ENCODE measurements at places on chromosomes 1 and 21.
A peak's percentile ranks its signal among the peaks of the same experiment; 100 is the strongest.

GRCh38 chr1:89821322-89822108 lies 683 bp downstream of the LRRC8D start:
- DNase-seq = no peak

GRCh38 chr1:88730995-88731394 lies 46.9 kb downstream of the PKN2 start:
- DNase-seq = no peak

- DNase-seq = no peak
Observed at GRCh38 chr21:16076465-16076864, 346.7 kb downstream of the USP25 start.

DNA sequence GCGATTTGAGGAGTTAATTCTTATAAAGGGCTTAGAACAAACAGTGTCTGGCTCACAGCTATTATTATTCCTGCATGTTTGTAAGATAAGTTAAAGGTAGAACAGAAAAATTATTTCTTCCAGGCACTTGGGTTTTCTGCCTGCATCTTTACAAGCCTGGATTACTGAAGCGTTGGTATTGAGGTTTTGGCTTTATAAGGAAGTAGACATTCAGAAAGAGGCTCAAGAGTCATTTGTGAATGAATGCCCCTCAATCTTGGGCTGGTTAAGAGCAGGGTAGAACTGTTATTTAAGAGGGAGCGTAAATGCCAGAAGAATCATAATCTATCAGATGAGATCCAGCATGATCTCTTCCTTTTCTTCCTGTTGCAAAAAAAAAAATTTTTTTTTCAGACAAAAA lies 77.3 kb upstream of the ARID1A start:
- DNase-seq = no peak

DNA sequence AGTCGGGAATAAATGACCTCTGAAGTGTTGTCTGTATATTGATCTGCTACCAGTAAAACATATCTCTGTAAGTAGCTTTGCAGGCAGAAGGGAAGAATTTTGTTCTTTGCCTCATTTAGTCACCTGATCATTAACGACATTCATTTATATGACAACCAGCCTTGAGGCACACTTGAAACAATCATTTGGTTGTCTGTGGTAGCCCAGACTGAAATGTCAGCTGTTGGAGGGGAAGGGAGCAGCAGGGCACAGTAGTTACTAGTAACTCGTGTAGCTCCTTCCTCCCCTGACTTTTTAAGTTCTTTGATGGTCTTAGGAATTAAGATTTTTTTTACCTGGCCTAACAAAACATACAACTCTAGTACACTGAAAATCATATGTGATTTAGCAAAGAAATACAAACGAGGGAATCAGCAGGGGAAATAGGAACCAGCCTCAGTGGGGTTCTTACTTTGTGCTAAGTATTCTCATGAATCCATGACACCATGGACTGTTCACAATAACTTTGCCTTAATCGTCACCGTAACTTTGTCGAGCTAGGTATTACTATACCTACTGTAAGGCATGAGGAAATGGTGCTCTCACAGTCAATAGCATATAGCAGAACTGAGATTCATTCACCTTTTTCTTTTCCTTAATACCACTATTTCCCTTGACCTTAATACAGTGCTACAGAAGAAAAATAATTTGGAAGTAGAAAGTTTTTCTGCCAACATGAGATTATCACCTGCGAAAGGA lies 6.4 kb downstream of the IL12RB2 start:
- DNase-seq = no peak

GRCh38 chr1:201038186-201038876 lies 14.8 kb upstream of the KIF21B start:
- DNase-seq = no peak

DNA sequence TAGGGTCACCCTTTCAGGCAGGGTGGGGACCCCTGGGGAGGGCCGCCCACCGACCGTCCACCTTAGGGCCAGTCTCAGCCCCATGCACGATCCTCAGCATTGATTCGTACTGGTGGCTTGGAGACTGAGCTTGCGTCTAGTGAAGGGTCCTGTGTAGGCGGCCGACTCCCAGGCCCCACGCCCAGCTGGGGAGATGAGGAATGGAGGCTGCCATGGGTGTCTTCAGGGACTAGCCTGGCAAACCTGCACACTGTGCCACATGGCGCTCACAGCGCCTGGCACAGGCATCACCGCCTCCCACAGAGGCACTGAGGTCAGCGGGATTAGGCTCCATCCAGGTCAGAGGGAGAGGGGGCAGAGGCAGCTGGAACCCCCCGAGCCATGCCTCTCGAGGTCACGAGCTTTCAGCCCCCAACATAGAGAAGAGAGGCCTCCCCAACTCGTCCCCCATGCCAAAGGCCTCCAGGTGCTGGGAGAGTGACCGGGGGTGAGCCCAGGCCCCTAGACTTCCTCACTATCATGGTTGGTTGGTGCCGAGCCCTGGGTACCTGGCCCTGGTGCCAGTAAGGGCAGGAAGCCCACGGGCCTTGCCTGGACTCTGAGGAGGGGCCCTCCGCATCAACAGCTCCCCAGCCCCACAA lies 51.0 kb downstream of the SIK1 start:
- DNase-seq = no peak

GRCh38 chr1:172775606-172776005 lies 116.7 kb downstream of the FASLG start:
- no peak for DNase-seq

- no peak for DNase-seq
Observed at GRCh38 chr1:93433407-93433961, 14.4 kb upstream of the FNBP1L start.

GRCh38 chr1:87134625-87135328 lies 193.9 kb upstream of the LMO4 start:
- no peak for DNase-seq

GRCh38 chr1:207499573-207499972 lies 3.6 kb downstream of the CR1 start:
- DNase-seq = peak; percentile 78

GRCh38 chr1:29425631-29426030 lies 189.3 kb downstream of the PTPRU start:
- no peak for DNase-seq

DNA sequence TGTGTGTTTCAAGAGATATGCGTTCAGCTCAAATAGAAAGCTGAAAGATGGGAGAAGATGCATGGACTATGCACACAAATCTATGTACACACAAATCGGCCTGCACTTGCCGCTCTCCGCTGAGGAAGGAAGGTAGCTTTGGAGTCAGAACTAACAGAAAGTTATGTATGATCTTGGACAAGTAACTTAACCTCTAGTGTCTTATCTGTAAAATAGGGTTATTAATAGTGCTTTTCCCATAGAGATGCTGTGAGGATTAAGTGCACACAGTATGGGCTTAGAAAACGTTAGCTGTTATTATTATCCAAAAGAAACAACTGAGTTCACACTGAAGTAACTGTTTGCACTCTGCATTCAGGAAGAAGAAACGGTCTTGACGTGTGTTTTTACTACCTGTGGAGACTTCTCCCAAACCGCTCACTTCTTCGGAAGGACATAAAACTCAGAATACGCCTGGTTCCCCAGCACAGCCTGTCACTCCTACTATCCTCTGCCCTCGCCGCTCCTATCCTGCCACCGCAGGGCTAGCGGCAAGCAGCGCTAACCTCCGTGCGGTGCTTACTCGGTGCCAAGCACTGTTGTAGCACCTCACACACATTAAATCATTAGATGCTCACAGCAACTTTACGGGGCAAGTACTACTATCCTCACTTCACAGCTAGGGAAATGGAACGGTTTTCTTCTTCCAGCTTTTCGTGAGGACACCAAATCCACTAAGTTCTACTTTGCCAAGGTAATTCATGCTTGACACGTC lies 1.3 kb downstream of the TGFBR3 start:
- no peak for DNase-seq

DNA sequence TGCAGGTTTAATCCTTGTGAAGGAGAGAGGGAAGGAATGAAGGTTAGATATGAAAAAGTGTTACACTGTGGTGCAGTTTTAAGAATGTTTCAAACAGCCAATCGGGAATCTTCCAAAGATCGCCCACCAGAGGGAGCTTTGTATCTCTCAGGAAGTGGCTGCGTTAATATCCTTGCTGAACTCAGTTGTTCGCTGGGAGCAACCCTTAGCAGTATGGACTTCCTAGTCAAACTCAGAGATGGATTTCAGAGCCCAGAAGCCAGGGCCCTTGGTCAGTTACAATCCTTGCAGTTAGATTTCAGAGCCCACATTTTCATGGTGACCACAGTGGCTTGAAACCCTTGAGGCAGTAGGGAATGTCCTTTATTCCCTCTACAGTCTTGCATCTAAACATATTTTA lies 136.2 kb downstream of the NTNG1 start:
- DNase-seq = peak; percentile 58

GRCh38 chr1:91501523-91501851 lies 836 bp downstream of the CDC7 start:
- peak; percentile 35 for DNase-seq

DNA sequence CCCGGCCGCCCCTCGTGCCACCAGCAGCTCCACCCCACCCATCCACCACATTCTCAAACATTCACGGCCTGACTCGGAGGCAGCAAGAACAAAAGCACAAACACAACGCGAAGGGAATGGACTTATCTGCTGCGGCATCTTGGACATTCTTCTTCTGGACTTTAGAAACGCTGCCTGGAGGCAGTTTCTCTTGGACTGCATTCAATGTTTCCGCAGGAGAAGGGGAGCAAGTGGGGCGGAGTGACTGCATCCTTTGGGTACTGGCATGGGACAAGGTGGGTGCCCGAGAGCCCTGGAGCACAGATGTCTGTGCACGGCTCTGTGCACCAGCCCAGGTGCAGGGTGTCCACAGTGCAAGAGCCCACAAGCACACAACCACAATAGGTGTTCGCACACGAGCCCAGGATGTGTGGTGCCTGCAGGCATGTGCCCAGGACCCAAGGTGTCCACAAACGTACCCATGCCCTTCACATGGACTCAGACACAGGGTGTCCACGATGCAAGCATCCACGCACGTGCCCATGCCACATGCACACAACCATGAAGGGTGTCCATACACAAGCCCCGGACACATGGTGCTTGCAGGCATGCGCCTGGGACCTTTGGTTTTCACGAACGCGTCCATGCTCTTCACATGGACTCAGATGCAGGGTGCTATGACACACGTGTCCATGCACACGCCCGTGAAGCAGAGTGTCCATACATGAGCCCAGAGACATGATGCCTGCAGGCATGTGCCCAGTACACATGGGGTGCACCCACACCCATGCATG lies 53.6 kb downstream of the WNT9A start:
- no peak for DNase-seq

- DNase-seq = no peak
Observed at GRCh38 chr1:201501812-201502510, 5.0 kb downstream of the CSRP1 start.

DNA sequence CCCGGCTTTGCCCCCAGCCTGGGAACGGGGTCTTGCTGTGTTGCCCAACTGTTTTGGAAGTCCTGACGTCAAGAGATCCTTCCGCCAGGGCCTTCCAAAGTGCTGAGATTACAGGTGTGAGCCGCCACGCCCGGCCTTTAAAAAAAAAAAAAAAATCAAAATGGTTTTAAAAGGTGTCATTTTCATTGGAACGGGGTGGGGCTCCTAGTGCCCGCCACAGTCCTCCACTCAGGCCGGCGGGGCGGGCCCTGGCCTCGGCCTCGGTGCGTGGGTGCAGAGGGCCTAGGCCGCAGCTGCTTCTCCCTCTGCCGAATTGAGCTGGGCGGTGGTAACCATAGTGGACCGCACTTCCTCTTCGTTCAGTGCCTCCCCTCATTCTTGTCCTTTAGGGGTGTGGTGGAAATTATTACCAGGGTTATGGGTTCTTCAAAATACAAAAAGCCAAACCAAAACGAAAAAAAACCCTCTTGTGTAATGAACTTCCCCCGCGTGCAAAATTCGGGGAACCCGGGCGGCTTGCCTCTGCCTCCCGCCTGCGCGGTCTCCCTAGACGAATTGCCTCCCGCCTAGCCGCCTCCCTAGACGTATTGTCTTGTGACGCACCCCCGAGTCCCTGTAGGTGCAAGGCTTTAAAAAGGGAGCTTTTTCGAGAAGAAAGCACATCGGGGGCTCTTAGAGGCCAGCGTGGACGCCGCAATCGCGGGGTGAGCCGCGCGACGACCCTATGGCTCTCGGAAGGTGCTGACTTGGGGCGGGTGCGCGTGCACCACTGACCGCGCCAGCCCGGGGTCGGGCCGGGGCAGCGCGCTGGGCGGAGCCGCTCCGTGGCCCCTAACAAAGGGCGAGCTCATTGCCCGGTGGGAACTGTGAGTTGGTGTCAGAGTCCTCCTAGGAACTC lies 10.5 kb upstream of the SPEN start:
- DNase-seq = no peak

- no peak for DNase-seq
Observed at GRCh38 chr1:24890887-24891286, 39.2 kb downstream of the RUNX3 start.

DNA sequence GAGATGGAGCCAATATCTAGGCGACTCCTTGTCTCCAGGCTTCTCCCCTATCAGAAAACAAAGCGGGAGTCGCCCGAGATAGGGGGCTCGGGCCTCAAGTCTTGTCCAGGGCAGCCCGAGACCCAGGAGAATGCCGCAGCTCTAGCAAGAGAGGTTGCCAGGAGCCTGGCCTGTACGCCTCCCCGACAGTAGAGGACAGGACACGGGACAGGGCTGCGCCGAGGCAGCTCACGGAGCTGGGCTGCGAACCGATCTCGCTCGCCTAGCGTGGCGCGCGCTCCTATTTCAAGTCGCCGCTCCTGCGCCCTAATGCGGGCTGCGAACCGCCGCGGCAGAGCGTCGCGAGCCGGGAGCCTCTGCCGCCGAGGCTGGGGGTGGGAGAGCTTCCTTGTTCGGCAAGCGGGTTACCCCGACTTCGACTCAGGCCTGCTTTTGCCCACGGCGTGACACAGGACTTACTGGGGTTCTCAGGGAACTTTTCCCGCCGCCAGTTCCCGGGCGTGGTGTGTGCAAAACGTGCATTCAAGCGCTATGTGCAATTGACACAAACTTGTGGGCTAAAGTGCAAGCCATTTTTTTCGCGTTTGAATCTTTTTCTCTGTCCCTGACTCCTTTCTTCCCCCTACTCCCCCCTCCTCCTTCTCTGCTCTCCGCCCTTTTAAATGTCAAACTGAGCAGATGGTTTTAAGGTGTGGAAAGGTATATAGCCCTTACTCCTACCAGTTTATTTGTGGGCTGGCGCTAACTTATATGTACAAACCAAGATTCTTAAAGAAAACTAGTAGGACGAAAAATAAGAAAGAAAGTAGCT lies 2.4 kb upstream of the PROX1 start:
- no peak for DNase-seq

- peak; percentile 85 for DNase-seq
Observed at GRCh38 chr1:58903514-58904298, 119.9 kb upstream of the JUN start.

- DNase-seq = no peak
Observed at GRCh38 chr1:161787355-161787754, 21.2 kb downstream of the ATF6 start.
